ENCODE measurements at places on chromosomes 11 and 22.

DNA sequence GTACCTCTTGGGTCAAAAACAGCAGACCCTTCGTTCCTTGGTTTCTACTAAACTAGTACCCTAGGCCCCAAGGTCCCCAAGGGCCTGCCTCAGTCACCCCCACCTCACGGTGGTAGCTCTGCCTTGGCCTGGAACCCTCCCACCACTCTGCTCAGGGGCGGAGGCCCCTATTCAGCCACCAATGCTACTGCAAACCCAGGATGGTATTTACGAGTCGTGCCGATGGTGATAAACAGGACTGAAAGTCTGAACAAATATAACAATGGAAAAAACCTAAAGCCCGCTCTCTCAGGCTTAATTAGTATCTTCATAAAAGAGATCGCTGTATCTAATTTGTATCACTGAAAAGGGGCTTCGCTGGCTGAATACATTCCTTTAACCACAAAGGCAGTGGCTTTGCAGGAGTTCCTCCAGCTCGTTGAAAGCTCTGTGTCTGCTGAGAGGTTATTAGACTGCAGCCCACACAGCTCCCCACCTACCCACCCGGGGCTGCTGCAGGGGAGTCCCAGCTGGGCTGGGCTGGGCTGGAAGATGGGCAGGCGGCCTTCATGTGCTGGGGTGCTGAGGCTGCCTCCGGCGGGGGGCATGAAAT is 15.2 kb downstream of the SHISAL1 start:
- DNase-seq, result no peak

DNA sequence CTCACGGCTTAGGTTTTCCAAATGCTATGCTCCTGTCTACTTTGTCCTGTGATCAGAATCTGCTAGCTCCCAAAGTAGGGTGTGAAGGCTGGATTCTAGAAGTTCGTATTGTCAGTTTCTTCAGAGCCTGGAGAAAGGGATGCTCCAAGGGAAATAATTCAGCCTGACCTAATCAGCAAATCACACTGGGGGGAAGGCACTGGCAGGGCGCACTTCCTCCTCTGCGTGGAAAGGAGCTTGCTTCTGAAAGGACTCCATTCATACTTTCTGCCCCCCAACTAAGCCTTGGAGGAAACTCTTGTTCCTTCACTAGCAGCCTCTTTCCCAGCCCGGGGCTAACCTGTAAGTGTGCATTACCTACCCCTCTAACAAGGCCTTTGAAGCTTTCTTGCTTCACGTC is 165.9 kb downstream of the NAV2 start:
- DNase-seq, result no peak

- DNase-seq, result no peak
These were observed 42.3 kb upstream of the NFRKB start for GRCh38 chr11:129937592-129938238.

DNA sequence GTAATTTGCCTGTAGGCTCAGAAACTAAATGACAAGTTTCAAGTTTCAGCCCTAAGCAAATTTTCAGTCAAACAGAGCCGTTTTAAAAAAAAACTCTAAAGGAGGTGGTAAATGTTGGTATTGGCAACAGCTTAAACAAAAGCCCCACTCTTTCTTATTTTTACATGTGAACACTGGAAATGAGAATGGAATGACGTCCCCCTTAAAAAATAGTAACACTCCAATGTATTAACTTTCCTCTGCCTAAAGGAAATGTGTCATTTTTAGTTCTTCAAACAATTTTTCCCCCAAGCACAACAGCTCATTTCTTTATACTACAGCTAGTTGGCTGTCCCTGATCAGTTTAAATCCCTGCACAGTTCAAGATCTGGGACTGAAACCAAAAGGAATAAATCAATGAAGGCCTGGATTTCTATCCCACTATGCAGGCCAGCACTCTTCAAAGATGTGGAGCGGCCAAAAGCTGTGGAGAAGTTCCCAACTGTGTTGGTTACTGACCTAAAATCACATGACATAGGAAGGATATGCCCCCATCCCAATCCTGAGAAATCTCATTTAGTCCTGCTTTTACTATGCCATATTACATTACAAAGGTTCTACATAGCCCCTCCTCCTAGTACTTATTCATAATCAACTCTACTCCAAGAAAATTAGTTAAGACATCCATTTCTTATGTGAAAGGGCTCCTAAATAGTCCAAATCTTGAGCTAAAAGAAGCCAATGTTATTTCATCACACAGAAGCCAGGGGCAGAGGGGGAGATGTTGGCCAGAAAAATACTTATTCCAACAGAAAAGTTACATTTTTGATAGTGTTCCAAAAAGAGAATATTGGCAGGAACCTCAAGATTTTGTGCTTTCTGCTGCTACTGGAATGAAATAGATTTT is 95.9 kb downstream of the CADM1 start:
- DNase-seq, result no peak

DNA sequence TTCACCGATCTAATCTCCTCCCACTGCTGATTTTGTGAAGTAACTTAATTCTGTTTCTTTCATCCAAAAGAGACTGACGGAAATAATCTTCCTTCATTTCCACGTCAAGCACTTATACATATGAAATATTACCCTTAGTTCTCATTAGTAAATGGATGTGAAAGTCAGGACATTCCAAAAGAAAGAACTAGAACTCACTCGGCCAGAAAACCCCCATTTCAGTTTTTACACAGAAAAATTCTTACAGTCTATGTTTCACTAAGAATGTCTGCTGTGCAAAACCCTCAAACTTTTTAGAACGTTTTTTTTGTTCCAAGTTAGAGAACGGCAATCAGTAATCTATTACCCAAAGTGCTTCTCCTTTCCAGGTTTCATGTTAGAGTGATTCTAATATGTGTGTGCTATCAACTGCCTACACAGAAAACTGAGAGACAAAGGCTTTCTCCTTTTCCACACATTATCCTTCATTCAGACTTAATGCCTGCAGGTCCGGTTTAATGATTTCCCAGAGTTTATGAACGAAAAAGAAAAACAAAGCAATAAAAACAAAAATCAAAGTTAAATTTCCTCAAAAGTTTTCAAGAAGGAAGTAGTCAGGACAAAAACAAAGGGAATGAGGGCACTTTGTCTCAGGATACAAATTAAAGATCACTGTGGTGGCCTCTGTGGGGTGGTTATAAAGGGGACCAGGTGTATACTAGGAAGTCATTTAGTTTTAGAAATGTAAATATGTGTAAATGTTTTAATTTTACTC is 11.3 kb upstream of the SESN3 start:
- DNase-seq, result no peak

DNA sequence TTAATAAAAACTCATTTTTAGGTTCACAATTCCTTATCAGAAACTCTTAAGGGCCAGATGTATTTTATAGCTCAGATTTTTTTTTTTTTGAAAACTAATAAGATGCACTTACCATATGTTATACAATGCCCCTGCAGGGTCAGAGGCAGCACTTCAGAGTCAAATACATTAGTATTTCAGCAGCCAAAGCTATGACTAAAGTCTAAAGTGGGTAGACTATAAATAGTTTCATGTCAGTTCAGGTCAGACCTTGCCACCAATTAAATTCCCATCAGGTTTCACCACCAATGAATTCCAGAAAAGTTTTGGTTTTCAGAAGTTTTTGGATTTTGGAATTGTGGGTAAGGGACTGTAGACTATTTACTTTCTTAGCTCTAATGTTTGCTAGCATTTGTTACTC is 75.9 kb downstream of the FAM83F start:
- no peak for DNase-seq

GRCh38 chr11:58060939-58061672 is 30.4 kb downstream of the OR6Q1 start:
- DNase-seq, result no peak

- no peak for DNase-seq
These were observed 47.9 kb upstream of the LIPT2 start for GRCh38 chr11:74541466-74541865.

DNA sequence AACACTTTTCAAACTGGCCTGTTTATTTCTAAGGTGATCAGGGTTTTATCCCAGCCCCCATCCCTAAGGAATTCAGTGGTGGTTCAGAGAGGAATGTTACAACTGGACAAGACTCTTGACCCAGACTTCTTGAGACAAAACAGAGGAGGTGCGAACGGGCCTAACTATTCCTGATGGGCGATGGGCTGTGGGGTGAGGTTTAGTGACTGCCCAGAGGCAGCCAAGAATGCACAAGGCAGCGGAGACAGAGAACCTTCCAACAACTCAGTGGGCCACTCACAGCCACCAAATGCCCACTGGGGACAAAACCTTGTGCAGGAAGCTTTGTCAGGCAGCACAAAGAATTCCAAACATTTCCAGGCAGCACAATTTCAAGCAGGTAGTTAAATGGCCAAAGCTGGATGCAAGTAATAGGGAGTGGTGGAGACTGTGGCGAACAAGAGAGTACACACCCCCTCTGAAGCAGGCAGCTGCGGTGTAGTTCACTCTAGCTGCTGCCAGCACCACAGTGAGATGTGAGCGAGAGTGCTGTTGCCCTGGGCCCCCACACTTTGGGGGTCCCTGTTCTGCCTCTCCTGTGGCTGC is 29.2 kb downstream of the SCUBE1 start:
- no peak for DNase-seq

GRCh38 chr11:16806791-16807190 is 68.3 kb downstream of the C11orf58 start:
- no peak for DNase-seq

DNA sequence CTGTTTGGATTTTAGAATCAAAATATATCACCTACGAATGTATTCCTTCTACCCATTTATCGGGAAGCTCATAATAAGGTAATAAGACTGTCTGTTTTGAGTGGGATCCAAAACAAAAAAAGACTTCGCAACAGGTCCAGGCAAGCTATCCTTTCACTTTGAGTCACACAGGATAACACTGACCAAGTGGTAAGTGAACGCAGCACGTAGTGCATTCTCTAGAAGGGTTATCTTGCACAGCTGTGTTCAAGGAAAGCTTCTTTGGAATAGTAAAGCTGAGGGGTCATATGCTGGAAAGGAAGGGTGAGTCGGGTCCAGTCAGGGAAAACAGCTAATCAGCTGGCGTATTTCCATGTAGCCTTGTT is 22.3 kb upstream of the NRGN start:
- DNase-seq, result no peak

DNA sequence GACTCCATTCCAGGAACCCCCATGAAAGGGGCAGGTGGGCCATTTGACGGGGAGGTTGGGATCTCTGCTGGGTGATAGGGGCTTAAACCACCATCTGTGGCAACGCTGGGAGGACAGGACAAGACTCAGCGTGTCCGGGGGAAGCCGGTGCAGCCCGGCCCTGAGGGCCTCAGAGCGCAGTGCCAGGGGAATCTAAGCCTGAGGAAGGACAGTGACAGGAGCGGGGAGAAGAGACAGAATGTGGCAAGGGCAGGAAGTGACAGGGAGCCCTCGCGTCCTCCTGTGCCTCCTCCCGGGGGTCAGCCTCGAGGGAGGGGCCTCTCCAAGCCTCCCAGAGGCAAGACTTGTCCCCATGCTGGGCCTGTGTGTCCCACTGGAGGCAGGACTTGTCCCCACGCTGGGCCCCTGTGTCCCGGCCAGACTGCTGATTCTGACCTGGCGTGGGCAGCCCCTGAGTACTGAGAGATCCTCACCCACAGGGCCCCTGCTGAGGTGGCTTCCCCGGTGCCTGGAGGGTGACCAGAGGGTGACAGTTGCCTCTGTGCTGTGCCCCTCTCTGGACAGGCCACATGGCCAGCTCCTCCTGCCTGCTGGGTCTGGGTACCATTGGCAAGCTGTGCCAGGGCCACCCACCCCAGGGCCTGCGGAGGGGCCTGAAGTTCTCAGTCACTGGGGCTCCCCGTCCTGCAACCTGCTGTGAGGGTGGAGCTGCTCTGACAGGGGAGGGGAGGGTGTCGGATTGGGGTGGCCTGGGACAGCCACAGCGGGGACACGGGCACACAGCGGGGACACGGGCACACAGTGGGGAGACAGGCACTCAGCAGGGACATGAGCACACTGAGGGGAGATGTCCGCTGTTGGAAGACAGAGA is 676.2 kb downstream of the BRD1 start:
- no peak for DNase-seq

- DNase-seq, result no peak
These were observed 16.7 kb downstream of the BCL9L start for GRCh38 chr11:118908901-118909618.

GRCh38 chr11:78647986-78648875 is 73.6 kb upstream of the NARS2 start:
- no peak for DNase-seq

- no peak for DNase-seq
These were observed 668.7 kb downstream of the BRD1 start for GRCh38 chr22:49158741-49159564.

DNA sequence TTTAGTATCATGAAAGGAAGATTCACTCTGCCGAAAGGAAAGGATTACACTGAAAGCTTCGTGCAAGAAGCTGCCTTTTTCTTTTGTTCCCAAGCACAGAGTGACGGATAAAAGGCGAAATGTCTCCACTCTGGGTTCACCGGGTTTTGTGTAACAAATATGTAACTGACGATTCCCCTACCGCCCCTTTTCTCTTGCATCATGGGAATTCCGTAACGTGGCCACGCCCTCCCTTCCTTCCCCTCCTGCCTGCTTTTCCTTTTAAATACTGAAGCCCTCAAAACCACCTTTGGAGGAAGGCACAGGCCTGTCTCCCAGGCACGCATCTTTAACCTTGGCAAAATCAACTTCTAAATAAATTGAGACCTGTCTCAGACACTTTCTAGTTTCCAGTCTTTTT is 16.4 kb upstream of the TESMIN start:
- no peak for DNase-seq

GRCh38 chr11:68525930-68526329 is 65.4 kb downstream of the PPP6R3 start:
- DNase-seq, result no peak

DNA sequence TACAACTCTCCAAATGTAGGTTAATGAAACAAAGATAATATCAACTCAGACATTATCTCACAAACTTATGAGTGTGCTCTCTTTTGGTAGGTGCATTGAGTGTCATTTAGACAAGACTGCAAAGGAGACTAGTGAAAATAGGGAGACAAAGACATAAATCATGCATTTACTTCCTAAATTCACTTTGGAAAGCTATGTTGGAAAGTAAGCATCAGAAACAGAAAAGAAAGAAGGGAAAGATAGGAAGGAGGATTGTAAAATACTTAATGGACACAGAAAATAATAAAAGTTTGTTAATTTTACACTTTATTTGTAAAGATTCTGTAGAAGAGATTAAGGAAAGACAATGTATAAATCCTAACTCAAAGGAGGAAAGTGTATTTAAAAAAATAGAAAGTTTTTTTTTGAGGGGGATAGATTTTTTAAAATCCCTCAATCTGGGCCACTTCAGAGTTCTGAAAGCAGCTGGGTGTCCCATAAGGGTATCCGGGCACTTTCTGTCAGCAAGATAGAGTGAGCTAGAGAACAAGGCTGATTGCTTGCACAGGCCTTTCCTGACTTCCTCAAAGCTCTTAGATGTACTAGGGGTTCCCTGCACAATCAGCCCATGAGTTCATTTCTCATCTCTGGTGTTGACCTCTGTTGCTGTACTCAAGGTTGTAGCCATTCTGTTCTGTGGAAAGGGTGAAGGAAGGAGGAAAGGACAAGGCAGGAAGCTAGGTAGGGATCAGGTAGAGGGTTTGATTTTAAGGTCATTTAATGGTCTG is 22.4 kb upstream of the RDX start:
- no peak for DNase-seq

Measured in NCI-H1436 treated with DMSO at 0.1 percent for 48 hours (cell line).